ENCODE measurements at places on chromosomes 1 and 21. TPM values are rescaled to one million over a fixed set of nuclear protein-coding genes. Genes with fewer than 3 reads are reported as not detected.

DNA sequence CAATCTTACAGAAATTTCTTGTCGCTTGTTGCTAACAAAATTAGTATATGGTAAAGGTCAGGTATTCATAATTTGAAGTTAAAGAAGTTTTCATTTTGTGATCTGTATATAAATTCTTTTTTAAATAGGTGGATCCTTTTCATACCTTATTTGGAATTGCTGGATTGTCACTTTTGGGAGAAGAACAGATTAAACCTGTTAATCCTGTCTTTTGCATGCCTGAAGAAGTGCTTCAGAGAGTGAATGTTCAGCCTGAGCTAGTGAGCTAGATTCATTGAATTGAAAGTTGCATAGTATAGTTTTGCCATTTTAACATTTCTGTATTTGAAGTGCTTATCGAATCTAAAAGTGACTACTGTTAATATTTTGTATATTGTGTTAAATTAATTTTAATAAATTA lies 2.3 kb upstream of the MSH4 start:
- no peak for ATAC-seq

DNA sequence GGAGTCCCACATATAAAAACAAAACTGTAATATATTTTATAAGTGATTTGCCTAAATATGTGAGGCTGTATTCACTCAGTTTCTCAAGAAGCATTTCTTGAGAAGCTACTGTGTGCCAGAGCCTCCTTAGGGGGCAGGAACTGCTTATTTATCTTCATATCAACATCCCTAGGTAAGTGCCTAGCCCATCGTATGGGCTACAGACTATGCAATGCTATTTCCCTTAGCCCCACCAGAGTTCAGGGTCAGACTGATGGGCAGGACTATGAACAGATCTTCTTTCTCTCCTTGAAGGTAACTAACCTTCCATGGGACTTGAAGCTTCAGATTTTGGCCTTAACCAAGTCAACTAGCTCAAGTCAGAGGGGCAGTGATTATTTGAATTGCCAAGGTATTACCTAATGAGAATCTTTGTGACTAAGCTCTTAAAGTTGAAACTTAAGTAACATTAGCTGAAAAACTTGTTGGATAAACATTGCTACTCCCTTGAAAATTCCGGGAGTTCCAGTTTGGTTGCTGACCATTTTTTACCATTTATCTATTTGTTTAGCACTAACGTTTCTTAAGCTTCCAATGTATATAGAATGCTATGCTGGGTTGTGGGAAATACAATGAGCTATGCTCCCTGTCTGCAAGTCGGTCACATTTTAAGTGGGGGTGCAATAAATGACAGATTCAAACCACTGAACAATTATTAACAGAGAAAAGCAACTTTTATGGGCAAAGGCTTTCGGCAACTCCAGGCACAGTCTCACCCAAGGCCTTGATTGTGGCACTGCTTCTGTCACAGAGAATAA lies 85.2 kb downstream of the GPR88 start:
- ATAC-seq = no peak

The TRABD2B gene
- not detected for total RNA-seq

DNA sequence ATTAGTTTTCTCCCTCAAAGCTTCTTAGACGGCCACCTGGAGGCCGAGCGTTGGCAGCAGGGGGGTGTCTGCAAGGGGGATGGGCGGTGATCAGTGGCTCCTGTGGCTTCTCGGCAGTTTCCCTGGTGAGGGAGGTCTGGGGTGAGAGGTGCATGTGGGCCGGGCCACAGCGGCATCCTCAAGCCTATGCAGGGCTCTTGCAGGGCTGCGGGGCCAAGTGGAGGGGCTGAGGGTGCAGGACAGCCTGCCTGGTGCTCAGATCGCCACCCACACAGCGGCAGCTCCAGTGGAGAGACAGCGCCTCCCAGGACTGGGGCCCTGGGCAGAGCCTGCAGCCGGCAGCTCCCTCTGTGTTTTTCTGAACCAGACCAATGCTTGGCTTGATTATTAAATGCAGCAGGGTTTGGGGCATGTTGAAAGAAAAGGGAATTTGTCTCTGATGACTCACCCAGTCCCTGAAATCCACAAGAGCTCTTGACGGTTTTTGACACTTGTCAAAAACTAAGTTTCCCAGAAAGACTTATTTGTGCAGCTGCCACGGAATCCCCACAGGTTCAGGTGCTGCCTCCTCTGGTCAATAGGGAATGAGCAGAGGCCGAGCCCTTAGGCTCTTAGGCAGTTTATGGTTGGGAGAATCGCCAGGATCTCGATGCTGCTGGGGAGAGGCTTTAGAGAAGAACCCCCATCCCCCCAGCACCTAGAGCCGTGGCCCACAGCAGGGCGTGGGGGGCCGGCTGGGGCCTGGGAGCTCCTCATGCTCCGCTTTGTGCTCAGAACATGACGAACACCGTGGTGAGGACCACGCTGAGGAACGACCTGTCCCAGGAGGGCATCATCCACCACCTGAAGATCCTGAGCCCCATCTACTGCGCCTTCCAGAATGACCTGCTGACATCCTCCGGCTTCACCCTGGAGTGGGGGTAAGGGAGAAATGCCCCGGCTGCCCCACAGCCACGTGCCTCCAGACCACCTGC lies 54.7 kb downstream of the UMODL1 start:
- ATAC-seq = no peak

The UBXN10 gene
- 0.37 TPM for total RNA-seq

The KCNE2 gene
- total RNA-seq = not detected
